ENCODE measurements at places on chromosomes 2 and 18.
A peak's percentile ranks its signal among the peaks of the same experiment; 100 is the strongest.

DNA sequence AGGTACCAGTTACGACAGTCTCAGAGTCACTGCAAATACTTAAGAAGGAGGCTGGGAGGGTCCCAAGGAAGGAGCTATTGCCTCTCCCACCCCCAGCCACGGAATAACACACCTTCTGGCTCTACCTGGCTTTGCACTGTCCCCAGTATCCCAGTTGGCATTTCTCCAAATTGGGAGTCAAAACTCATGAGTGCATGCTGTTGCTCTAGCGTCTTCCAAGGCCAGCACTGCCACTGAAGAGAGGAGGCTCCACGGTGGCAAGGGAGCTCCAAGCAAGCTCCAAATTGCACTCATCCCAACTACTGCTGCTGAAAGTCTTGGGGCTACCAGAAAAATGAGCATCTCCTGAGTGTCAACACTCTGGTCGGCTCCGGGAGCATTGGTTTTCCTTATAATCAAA, 1.6 kb downstream of the SCTR start:
- DNase-seq: no peak

GRCh38 chr2:140696449-140696848, 1434.4 kb downstream of the LRP1B start:
- no peak for DNase-seq

GRCh38 chr2:155332016-155332415, 633.5 kb downstream of the KCNJ3 start:
- no peak for DNase-seq

DNA sequence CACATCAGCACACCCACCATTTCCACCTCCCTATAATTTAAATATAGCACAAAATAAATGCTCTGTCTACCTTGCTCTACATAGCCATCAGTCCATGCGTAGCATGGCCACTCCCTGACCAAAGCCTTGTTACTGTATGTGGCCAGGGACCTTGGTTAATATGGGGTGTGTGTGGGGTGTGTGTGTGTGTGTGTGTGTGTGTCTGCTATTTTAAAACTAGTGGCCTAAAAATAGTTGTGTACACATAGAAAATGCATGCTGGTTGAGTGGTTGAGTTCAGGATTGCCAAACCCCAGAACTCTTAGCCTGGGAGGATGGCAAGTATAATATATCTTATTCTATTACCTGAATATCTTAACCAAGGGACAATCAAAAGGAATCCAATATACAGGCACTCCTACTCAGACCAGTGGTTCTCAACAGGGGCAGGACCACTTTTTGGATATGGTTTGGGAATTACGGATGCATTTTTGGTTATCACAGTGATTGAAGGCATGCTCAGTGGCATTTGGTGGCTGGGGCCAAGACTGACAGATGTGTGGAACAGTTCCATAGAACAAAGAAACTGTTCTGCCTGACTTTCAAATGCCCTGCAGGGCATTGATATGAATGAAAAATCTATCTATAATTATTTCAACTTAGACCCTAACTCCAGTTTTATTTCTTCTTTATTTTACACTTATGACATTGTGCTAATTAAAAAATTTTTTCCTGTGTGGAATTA, 72.3 kb upstream of the PSME4 start:
- DNase-seq: peak; percentile 13

DNA sequence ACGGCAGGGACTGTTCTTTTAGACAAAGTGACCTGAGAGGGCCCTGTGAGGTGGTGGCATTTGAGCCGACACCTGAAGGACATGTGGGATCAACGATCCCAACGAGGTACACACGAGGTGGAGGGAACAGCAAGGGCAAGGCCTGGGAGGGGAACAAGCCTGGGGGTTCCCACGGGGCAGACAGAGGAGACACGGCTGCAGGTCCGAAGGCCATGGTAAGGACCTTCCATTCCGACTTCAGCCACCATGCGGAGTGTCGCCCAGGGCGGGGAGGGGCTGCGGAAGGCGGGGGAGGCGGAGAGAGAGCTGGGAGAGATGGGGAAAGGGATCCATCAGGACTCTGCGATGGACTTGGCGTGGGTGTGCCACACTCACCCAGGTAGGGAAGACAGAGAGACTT, 151.8 kb downstream of the HDAC4 start:
- no peak for DNase-seq

GRCh38 chr2:75960472-75961009, 249.8 kb upstream of the GCFC2 start:
- DNase-seq: no peak

GRCh38 chr2:9077691-9078090, 74.2 kb upstream of the MBOAT2 start:
- no peak for DNase-seq

DNA sequence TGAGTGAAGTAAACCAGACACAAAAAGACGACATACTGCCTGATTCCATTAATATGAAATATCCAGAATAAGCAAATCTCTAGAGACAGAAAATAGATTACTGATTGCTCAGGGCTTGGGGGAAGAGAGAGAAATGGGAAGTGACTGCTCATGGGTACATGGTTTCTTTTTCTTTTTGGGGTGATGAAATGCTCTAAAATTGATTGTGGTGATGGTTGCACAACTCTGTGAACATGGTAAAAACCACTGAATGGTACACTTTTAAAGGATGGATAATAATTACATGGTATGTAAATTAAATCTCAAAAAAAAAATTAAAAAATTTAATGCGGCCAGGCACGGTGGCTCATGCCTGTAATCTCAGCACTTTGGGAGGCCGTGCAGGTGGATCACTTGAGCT, 39.3 kb downstream of the RPL31 start:
- DNase-seq: no peak

GRCh38 chr2:43898838-43899346, 60.1 kb downstream of the ABCG8 start:
- no peak for DNase-seq

GRCh38 chr18:26208977-26209376, 17.3 kb upstream of the TAF4B start:
- no peak for DNase-seq

DNA sequence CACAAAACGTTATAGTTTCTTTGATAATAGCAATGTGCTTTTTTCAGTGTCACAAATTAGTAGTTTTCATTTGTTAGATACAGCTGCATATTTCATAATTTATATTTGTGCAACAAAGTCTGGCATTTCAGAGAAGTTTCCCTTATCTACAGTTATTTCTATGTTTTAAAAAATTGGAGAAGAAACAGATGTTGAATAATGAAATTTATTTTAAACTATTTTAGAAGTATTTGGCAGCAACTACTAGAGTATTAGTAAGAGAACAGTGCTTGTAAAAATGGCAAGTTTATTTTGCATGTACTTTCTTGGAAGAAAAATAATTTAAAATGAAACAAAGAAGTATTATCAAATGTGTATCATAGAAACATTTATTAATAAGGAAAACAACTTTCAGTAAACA, 68.6 kb upstream of the COL5A2 start:
- no peak for DNase-seq

DNA sequence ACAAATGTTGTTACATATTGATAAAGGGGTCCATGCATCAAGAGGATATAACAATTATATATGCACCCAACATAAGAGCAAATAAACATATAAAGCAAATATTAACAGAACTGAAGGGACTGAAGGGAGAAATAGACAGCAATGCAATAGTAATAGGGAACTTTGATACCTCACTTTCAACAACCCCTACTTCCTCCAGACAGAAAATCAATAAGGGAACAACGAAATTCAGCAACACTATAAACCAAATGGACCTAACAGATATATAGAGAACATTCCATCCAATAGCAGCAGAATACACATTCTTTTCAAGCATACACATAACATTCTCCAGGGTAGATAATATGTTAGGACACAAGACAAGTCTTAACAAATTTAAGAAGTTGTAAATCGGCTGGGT, 71.7 kb downstream of the L3MBTL4 start:
- DNase-seq: no peak

- no peak for DNase-seq
Measured at GRCh38 chr18:38900445-38900844, 1334.8 kb upstream of the CELF4 start.

GRCh38 chr18:9927392-9928063, 13.7 kb downstream of the VAPA start:
- DNase-seq: peak; percentile 61

DNA sequence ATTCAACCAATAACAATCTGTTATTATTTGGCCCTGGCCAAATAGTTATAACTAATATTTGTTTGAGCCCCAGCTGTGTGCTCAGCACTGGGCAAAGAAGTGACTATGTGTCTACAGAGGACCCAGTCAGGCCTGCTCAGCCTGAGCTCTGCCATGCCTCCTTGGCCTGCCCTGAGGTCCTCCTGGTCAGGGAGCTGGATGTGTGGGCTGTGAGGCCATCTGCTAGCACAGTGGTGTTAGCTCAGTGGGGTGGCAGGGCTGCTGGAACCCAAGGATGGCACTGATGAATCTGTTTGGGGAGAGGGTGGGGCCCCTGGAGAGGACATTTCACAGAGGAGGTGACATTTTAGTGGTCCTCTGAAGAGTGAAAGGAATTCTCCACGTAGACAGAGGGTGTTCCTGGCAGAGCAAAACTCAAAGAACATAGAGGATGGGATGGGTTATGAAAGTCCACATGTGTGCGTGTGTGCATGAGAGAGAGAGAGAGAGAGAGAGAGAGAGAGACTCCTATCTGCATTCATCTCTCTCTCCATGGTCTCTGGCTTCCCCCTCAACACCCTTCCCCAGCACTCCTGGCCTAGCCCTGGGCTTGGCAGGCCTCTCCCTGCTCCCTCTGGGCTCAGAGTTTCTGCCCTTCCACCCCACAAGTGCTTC, 21.2 kb upstream of the ATOH8 start:
- DNase-seq: no peak

DNA sequence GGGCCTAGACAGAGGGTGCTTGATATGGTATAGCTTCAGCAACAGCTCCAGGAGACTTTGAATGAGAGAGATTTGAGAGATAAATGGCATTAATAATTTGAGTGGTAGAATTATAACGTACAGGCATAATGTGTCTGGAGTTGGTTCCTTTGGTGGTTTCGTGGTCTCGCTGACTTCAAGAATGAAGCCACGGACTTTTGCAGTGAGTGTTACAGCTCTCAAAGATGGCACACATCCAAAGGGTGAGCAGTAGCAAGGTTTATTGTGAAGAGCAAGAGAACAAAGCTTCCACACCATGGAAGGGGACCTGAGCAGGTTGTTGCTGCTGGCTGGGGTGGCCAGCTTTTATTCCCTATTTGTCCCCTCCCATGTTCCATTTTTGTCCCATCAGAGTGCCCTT, 23.1 kb downstream of the PDCD1 start:
- DNase-seq: no peak

DNA sequence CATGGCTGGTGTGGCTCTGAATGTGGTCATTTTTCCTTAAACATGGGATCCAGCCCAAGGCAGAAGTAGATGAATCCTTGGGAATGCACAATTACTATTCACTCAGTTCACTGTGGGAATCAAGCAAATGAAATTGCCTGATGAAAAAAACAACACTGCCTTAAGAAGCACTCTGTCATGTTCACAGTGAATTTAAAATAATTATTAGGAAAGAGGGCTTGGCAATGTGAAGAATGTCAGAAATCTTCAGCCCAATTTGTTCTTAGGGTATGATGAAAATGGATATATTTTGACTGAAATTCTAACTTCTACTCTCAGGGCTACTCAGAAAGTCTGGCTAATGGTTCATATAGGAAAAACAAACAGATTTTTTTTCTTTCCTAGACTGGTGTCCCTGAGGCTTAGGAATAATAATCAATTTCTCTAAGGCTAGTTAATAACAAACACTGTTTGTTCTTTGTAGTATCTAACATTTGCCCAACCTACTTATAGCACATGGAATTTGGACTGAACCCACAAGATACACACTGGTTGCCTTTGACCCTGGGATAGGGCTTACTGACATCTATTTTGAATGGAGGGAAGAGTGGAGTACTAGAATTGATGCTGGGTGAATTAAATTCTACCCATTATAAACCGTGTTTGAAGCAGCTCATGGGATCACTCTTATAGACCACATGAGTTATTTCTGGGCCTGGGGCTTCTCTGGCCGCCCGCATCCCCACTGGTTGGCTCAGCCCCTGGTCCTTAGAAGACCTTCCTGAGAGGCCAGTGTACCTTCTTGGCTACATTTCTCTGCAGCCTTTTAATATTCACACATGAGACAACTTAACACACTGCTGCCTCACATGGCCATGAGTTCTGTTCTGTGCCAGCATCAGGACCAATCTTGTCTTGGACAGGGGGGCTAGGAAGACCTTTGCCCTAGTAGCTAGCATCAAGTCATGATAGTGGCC, 8.3 kb upstream of the MRPL33 start:
- DNase-seq: peak; percentile 47

DNA sequence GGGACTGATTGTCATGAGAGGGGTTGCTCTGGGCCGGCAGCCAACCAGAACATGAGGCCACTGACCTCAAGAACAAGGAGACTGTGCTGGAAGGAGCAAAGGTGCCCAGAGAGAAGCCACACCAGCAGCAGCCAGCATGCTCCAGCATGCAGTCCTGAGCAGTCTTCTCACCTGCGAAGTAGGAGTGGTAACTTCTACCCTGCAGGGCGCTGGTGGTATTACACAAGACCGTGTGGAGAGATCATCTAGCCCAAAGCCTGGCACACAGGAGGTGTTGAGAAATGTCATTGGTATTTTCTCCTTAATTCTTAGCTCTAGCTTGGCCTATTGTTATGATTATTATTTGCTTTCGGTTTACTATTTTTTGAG, 132.7 kb downstream of the TSN start:
- no peak for DNase-seq

DNA sequence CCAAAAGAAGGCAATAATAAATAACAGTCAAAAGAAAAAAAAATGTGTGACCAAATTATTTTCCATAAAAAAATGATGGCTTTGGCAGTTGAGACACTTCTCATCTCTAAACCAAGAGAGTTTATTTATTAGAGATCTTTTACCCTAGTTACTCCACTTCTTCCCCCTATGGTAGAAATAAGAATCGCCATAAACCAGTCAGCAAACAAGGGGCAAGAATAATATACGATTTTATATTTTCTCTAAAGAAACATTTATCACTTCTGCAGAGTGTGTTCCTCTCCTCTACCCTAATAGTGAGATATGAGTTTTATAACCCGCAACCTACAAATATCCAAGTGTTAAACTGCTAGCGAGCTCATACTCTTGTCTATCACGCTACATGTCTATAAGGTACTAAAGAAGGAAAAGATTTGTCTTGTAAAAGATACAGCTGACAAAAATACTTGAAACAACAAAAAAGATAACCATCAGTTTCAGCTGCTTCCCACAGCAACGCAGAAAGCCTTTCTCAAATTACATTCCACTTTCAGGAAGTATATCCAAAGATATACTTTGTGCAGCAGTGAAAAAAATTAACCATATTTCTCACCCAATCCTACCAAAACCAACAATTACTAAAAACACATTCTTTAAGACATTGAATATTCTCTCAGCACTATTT, 2.3 kb downstream of the RNF103 start:
- no peak for DNase-seq
